ENCODE measurements at places on chromosomes 3 and 15.

- DNase-seq: no peak
Measured at GRCh38 chr3:40546816-40547215, 22.1 kb downstream of the ZNF621 start.

- DNase-seq: no peak
Measured at GRCh38 chr15:88739541-88739940, 63.7 kb upstream of the ACAN start.

DNA sequence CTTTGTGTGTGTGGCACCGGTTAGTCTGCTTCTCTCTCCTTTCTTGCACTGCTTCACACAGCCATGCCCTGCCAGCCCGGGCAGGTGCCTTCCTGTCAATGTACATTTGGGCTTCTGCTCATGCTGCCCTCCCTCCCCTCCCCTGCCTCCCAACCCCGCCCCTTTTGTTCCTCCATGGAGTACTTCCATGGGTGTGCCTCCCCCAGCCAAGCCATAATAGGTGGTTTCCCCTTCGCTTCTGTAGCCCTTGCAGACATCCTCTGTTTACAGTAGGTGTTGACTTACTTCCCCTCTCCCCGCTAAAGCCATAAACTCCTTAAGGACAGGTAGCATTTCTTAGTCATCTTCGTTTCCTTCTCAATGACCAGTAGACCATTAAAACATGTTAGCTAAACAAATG, 31.8 kb upstream of the CRTC3 start:
- DNase-seq: no peak

DNA sequence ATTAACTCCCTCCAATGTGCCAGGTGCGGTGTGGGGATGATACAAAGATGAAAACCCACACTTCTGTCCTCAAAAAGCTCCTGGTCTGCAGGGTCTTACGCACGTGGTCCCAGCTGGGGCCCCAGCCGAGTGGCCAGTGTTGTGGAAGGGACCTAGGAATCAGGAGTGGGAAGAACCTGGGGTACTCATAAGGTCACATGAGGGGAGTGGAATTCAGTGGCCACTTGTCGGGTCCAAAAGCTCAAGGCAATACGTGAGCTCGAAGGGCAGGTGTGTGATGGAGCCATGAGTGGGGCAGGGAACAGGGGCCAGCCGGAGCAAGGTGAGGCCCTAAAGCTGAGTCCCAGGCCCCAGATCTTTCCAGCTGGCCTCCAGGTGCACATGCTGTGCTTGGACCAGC, 260.0 kb upstream of the LYSMD4 start:
- DNase-seq: peak; percentile 14

GRCh38 chr15:38536201-38536676, 28.4 kb downstream of the RASGRP1 start:
- no peak for DNase-seq

GRCh38 chr3:2352134-2352762, 253.6 kb downstream of the CNTN4 start:
- no peak for DNase-seq

All from dorsolateral prefrontal cortex (tissue), 122 donors.